ENCODE measurements at places on chromosomes 5 and 9.

DNA sequence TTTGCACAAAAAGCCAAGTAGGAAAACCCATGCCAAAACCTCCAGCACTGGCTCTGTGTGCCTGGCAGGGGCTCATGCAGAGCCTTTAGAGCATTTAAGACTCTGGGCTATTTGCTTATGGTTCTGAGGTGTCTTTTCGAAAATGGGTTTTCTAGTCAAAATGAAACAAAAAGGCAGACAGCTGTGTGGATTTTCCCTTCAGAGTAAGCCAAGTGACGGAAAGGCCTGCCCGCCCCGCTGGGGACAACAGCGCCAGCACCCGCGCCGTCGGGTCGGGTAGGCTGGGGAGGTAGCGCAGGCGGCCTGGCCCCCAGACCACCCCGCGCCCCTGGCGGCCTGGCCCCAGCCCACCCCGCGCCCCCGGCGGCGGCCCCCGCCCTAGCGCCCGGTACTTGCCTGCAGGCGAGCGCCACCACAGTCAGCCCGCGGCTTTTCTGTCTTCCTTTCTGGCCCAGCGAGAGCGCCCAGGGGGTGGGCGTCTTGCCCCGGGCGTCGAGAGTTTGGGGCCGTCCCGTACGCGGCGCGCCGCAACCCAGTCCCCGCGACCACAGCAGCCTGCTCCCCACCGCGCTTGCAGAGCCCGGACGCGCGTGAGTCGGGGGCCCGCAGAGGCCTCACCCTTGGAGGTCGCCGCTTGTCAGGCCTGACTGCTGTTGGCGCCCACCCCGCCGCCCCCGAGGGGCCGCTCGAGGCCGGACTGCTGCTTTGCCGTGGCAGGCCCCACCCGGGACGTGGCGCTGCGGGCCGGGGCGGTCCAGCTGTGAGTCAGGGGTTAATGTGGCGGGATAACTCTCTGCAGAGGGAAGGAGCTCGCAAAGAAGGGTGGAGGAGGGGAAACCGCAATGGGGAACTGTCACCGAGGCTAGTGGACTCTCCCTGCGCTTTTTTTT, at the start of gene TICAM2:
TSS of gene TICAM2 (minus strand) at position 779 of the 890 bp plus-strand sequence. CDS start 21,223 bp downstream, outside the sequence.
- peak; percentile 76 for DNase-seq

DNA sequence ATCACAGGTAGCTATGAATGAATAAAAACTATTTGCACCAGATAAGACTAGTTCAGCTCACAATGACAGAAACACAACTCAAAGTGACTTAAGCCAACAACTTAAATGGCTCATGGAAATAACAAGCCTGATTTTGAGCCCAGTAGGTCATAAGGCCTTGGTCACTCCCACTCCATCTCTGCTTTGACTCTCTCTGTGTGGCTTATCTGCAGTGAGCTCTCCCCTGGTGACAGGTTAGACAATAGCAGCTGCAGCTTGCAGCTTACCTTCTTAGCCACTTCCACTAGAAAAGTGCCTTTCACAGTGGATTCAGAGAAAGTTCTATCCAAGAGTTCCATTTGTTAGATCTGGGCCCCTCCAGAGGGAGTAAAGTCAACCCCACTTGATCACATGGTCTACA, 315.7 kb downstream of the RAB3C start:
- DNase-seq, result no peak

DNA sequence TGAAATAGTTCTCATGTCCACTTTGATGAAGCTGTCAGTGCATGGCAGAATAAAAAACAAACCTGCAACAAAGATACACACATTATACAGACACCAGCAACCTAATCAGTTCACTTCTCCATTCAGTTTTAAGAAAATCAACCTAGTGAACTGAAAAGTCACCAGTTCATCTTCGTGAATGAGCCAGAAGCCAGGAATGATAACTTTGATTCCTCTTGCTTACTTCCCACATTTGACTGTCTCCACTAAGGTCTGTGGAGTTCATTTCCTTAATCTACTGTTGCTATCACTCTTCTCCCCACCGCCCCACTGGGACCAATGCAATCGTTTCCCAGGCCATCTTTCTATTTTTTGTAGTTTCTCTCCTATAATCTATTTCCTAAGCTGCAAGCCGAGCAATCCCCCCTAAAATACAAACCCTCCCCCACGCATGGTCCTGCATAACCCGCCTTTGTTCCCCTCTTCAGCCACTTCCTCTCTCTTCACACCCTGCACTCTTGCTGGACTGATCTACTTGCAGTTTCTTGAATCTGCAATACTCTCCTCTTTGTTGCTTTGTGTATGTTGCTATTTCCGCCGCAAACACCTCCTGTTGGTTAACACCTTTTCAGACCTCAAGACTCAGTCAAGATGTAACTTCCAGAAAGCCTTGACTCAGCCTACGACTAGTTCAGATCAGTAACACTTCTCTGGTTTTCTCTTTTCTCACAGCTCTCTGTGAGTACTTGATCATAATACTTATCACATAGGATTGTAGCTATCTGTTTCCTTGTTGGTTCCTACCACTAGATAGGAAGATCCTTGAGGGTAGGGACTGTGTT, 16.6 kb downstream of the STOM start:
- DNase-seq, result no peak

DNA sequence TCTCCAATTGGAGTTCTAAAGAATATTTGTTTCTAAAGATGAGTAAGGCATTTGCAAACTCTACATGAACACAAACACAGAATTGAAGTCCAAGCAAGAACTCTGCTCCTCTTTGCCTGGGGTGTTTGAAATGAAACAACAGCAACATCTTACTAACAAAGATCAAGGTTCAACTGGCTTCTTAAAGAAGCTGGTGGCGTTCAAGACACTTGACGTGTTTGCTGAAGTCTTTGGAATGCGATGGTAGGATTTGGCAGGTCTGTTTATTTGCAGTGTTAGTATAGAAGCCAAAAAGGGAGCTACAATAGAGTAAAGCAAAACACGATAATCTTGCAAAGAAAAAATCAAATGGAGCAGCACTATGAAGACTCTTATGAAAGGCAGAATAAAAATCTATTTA, 94.9 kb downstream of the BASP1 start:
- DNase-seq, result no peak
